ENCODE measurements at places on chromosomes 5 and 9.

- DNase-seq, result no peak
These were observed 94.6 kb upstream of the SGCD start for GRCh38 chr5:156232251-156232869.

DNA sequence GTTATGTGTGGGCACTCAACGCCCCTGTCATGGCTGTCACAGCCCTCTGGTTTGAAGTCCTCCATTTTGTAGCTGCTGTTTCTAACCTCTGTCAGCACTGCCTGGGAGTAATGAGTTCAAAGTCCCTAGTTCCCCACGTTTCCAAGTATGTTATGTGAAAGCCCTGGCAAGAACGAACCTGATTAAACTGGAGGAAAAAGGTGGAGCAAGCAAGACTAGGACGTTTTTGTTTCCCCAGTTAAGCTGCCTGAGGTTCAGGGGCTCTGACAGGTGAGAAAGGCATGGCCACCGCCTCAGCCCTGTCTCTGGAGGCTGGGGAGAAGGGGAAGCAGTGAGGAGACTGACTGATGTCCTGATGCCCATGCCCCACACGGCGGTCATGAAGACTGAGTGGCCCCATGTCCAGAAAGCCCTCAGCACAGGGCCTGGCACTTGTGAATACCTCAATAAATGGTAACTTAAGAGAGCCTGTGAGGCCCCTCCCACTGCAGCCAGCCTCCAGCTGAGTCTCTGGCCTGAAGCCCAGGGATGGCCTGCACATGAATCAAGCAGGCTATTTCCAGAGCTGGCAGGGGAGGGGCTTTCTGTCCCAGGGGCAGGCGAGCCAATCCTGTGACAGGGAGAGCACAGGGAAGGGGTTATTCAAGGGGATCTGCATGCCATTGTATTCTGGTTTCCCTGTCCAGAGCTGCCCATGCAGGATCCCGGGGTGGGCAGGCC is 61.8 kb downstream of the PFDN1 start:
- DNase-seq, result peak; percentile 69

DNA sequence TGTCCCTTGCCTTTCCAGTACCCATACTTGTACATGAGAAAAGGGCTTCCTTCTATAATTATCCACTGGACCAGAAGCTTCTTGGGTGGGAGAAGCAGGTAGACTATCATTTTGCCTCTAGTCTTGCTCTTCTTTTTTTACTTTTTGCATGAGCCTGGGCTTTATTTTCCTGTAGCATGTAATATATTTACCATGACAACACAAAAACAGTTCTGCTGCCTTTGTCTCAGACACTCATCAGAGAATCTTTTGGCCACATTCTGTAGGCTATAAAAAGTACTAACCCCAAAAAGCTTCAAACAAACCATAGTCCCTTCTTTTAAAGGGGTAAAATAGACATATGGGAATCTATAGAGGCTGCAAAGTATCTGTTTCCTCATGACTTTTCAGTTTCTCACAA is 339.2 kb upstream of the PIK3R1 start:
- DNase-seq, result no peak

DNA sequence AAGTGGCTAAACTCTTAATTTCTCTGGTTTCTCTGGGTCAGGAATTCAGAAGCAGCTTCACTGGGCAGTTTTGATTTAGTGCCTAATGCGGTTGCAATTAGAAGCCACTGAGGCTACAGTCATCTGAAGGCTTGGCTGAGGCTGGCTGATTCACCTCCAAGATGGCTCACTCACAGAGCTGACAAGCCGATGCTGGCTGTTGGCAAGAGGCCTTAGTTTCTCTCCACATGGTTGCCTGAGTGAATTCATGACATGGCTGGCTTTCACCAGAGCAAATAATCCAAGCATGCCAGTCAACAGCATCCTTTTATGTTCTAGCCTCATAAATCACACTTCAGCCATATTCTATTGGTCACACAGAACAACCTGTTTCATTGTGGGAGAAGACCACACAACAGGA is 2.8 kb upstream of the CDK7 start:
- no peak for DNase-seq

DNA sequence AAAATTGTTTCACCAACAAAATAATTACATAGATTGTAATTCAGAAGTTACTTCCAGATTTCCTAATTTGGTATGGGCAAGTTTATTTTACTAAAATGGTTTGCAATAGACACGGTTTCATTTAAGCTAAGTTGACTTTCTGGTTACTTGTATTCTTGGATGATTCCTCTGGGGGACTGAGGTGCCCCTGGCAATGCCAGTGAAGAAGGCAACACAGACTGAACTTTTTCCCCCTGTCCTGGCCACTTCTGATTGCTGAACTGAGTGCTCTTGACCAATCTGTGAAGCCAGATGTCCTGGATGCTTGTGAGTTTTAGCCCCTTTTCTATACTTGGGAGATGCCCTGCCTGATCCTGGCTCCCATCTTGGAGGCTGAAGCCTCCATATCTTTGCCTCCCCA is 66.3 kb upstream of the FANCC start:
- DNase-seq, result no peak

GRCh38 chr5:91024727-91025126 is 358.4 kb downstream of the ARRDC3 start:
- DNase-seq, result no peak

DNA sequence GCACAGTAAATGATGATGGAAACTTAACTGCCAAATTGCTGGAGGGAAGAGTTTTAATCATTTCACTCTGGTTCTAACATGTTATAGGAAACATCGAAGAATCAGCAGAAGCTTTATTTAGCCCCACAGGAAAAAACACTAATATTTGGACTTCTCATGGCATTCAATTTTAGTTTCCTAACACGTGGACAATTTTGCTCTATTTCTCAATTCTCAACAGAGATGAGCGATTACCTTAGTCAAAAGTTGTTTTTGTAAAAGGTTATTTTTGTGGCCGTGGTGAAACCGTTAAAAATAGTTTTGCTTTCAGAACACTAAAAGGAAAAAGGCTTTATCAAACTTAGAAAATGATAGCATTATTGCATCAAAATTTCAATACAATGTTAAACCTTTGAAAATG is 235.2 kb downstream of the PLK2 start:
- no peak for DNase-seq

DNA sequence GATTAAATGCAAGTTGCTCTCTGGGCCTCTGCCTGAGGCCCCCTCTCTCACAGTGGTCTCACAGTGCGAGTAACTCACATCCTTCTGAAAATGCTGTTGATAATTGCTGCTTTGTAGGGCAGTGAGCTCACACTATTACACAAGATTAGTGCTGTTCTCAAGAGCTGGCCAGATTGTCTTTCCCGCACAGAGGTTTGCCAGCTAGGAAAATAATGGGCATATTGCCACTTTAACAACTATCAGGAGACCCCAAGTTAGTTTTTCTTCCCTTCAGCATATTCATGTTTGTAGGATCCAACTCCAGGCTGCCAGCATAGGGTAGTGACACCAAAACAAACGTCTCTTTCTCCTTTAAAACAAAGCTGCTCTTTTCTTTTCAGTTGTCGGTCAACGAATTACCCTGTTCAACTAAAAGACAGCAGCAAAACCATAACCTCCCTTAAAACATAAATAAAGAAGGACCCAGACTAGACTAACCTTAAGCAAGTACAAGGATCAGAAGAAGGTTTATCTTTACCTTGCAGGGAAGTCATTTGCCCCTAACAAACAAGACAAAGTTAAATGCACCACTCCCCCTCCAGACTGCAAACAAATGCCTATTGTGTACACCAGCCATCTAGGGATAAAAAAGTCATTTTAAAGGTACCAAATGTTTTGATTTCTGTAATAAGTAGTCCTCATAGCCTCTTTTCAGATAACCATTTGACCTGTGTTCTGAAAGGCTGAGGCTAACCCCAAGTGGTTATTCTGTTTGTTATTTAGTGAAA is 91.4 kb downstream of the VCAN start:
- DNase-seq, result no peak

- no peak for DNase-seq
These were observed 107.1 kb downstream of the CDH18 start for GRCh38 chr5:19880859-19881436.

DNA sequence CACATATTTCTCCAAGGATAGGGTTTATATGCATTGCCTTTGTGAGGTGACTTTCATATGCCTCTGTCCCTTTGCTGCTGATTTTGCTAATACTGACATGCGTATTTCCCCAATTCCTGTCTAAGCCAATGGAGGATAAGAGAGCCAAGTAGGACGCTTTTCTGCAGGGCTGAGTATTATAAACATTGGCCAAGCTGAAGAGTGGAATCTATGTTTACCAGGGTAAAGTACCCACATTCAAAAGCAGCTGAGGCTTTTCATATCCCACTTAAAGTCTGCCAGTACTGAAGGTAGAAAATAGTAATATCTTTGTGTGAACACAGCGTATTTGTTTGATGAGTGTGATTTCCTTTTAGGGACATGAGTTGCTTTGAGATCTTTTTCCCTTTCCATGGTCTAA is 128.8 kb upstream of the GPR151 start:
- DNase-seq, result no peak

GRCh38 chr9:13386935-13387733 is 107.6 kb upstream of the MPDZ start:
- no peak for DNase-seq

DNA sequence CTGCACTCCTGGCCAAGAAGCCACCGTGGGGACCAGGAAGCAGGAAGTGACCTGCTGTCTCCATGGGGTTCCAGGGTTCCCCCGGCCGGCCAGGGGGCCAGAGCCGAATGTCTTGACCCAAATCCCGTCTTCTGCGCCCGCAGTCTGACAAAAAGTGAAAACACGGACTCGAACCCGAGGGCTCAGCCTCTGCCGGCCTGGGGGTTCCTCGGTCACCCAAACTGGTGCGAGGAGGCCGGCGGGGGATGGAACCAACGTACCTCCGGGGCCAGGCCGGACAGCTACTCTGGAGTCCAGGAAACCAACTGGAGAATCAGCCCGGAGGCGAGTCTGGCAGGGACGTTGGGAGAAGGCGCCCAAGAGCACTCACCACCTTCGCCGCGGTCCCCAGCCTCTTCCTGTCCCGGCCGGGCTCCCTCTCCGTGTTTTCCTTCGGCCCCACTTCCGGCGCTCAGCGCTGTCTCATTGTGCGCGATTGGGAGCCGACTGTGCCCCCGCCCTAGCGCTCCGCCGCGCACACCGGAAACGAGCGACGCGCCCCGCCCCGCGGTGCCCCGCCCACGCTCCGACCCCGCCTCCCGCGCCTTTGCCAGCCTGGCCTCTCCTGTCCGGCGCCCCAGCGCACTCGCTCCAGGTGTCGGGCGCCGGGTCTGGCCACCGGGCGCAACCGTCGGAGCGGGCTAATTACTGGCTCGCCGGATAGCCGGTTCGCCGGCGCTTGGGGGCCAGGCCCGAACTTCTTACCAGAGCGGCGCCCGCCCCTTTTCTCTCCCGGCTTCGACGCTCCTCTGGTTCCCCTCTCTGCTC is at the start of gene TUT7:
TSS of gene TUT7 (minus strand) at position 400 of the 807 bp plus-strand sequence. CDS start 1,211 bp downstream, outside the sequence.
- DNase-seq, result peak; percentile 89

DNA sequence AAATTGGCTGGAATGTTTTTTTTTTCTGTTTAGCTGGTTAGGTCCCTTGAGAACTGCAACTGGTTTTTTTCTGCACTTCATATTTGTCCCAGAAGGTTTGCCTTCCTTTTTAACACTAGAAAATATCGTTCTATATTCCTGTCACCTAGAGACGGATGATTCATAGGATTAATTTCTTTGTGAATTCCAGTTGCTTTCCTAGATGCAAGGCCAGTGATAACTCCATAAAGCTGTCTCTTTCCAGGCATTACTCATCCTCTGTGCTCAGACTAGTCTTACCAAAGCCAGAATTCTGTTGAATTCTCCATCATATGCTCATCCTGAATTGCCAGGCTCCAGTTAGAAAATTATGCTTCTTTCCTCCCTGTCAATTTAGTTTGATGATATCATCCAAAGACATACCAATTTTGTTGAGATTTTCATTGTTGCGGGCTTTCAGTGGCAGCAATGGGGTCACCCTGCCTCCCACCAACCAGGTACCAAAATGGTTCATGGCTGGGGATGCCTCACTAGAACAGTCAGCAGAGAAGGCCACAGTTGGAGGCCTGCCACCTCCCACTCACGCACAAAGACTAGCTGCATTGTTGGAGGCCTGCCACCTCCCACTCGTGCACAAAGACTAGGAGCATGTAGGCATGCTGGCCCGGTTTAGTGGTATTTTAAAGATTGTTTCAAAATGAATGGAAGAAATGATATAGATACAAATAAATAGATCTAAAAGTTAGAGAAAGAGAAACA is 8.5 kb downstream of the BAAT start:
- DNase-seq, result no peak

DNA sequence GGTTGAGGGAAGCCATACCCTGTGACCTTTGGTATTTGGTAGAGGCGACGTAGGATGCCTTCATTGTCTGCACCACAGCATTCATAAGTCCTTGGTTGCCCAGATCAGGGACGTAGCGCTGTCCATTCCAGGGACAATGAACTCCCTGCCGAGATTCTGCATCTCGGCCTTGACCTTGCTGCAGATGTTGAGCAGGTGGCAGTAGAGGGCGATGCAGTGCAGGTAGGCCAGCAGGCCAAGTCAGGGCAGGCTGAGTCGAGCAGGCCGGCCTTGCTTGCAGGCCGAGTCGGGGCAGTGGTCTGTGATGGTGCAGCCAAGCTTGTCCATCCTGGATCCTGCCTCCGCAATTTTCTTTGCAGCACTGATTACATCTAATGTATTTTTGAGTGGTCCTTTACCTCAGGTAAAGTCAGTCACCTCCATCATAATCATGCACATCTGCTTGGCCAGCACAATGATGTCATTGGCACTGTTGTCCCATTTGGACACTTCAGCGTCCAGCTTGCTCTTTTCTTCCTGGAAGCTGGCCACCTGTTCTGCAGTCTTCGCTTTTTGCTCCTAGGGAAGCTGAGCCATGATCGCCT is 93.4 kb upstream of the CCDC112 start:
- no peak for DNase-seq

GRCh38 chr9:4117835-4118610 is 181.8 kb downstream of the GLIS3 start:
- no peak for DNase-seq

DNA sequence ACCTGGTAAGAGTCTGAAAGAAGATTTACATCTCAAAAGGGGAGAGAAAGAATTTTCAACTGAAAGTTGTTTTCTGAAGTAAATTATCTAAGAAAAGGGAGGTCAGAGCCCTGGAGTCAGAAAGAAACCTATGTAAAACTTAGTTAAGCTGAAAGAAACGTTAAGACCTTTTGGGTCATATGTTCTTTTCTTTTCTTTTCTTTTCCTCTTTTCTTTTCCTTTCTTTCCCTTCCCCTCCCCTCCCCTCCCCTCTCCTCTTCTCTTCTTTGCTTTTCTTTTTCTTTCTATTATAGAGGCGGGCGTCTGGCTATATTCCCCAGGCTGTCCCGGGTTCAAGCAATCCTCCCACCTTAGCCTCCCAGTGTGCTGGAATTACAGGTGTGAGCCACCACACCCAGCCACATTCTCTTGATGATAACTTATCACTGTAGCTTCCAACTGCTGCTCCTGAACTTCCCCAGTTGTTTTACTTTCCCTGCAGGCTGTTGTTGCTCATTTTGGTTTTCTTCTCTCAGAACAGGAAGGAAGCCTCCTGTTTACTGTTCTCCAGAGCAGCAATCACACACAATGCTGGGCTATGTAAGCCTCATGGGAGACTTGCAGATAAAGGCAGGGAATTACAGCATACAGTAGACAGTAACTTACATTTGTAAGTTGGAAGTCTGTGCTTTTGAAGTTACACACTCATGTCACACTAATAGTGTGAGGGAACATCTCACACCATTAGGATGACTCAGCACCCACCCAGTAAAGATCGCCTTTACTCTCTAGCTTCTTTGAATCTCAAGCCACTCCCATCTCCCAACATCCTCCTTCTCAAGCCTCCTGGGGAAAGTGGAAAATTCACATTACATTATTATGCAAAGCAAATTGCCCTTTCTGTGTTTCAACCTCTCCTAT is 2216.6 kb upstream of the WWC1 start:
- no peak for DNase-seq

- no peak for DNase-seq
These were observed 12.5 kb downstream of the ST8SIA4 start for GRCh38 chr5:100890461-100891008.
